Substantia nigra (tissue), 51 donors: ENCODE measurements at places on chromosomes 2 and 18.

DNA sequence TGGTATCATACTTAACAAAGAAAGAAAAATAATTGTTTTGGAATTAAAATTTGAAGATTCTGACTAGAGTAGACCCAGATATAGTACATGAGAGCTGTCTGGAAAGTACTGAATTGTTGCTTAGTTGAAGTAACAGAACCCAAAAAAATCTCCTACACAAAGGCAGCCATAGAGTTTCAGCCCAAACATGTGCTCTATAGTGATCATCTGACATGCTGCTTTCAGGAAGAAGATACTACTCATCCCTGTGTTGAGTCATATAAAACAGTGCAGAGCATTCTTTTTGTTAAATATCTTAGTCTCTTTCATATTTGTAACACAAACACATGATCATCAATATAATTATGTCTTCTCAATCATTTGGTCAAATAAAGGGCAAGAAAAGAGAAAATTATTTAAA, 84.8 kb upstream of the PTPRM start:
- no peak for DNase-seq

- DNase-seq = no peak
Measured at GRCh38 chr2:72325592-72326422, 178.1 kb upstream of the CYP26B1 start.

DNA sequence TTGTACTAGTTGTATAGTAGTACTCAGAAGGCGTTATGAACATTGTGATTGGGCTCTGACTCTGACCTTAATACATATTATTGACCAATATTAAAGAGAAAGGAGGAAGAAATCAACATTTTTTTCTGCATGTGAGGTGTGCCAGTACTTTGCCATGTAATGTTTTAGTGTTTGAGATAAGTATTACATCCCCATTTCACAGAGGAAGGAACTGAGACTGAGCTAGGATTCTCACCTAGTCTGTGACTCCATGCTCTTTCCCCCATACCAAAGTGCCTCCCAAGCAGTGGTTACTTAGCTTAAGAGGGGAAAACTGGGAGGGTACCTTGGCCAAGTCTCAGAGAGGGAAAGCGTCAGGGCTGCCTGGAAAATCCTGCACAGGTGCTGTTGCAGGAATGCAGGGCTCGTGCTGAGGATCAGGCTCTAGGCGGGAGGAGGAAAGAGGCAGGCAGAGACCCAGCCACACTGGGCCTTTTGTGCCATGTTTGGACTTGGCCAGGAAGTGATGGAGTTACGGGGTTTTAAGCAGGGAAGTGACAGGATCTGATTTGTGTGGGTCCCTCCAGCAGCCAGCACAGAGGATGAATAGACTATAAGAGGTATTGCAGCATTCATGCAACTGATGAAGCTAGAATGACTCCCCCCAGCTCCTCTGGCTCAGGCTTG, 1.7 kb downstream of the PNKD start:
- DNase-seq = no peak

DNA sequence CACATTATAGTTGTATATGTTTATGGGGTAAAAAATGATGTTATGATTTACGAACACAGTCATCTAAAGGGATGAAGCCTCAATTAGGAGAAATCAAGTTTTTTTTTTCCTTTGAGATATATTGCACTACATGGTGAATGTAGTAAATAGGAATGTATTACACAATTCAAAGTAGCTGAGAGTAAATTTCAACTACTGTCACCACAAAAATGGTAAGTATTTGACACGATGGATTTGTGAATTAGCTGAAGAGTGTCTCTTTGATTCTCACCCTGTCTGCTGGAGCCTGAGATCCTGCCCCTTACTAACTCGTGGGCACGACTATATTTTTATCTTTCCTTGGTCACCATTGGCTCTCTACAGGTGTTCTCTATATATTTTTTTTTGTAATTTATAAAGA, 540.4 kb upstream of the DSEL start:
- no peak for DNase-seq

DNA sequence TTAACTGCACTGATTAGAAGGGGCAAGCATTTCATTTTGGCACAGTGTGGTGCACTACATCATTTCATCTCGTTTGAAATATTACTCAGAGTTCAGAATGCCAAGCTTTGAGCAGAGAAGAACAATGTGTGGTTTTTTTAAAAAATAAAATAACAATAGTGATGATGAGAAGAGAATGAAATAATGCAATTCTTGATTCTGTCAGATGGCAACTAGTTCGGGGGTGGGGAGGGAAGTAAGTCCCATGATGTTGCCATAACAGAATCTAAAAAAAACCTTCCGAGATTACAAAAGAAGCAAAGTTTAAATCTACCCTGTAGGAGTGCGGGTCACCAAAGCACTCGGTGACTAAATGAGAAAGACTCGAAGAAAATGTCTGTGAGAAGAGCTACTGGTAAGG, 490.4 kb downstream of the NR4A2 start:
- DNase-seq = no peak

DNA sequence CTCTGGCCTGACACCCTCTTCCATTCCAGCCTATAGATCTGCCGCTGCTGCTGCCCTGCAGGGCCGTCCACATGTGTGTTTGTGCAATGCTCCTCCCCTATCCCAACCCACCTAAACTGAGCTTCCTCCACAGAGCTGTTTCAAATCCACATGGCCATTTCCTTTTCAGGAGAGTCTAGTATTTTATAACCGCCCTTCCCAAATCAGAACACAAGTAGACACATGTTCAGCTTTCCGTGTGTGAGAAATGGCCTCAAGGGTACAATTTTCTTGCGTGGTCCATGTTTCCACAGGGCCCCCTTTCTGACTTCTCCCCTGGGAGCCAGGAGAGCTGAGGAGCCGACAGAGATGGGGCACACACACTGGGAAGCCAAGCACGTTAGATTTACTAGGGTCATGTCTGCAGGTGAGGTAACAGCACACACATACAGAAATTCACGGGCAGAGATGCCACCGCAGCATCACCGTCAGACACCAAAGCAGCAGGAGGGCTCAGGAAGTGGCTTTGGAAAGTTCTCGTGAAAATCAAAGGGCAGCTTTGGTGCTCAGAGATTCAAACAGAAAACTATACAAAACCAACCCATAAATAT, 102.9 kb upstream of the TGFA start:
- no peak for DNase-seq

GRCh38 chr2:197985029-197985638, 180.7 kb downstream of the PLCL1 start:
- no peak for DNase-seq

GRCh38 chr18:11761553-11761952, 72.5 kb downstream of the GNAL start:
- DNase-seq = no peak

DNA sequence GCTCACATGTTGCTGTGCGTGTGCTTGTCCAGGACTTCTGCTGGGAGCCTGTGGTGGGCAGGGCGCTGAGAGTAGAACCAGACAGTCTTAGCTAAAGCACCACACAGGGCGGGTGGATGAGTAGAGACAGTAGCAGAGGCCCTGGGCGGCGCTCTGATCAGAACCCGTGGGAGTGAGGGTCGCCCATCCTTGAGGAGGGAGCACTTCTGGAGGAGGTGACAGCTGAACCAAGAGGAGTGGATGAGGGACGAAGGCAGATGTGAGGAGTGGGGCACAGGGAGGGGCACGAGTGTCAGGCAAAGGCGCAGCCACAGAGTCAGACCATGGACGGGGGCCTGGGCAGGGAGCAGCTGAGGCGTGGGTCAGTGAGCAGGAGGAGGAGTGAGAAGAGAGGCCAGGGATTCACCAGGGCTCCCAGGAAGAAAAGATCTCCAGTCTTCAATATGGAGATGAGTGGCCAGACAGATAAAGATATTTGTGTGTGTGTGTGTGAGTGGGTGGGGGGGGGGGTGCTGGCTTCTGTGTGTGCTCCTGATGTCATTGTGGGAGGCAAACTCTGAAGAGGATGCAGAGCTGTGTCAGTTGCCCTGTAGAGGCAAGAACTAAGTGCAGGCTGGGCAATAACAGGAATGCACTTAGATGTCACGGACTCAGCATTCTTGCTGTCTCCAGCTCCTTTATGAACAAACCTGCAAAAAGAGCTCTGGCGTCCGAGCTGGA, 79.6 kb downstream of the TPO start:
- DNase-seq = no peak

DNA sequence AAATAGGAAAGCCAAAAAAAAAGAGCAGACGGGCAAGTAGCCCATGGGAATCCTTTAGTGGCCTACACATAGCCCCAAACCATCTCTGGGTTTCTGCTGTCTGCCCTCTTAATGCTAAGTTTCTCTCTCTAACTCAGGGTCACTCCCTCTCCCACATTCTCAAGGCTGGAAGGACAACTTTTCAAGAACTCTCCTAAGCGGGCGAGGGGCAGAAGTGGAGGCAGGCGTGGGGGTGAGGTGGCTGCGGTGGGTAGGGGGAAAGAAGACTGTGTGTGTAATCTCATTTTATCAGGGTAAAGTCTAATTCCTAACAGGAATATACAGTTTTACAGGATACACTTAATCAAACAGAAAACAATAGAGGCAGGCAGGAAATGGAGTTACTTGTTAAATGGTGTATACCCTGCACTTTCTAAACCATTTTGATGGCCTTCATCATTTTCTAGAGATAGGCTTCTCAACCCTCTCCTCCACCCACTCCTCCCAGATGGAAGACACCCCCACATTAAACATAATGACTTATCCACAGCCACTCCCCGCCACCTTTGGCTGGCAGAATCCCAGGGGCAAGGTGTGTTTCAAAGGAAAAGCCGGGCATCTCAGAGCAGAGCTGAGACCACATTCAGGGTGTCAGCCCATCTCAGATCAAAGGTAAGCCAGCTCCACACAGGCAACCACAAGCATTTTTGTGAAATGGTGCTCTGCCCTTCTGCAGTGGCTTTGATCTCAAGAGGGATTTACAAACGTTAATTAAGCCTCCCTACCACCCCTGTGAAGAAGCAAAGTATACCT, 6.8 kb downstream of the SMAD7 start:
- no peak for DNase-seq

- no peak for DNase-seq
Measured at GRCh38 chr2:8653485-8653884, 28.4 kb upstream of the ID2 start.

- no peak for DNase-seq
Measured at GRCh38 chr2:17303054-17303453, 215.2 kb downstream of the RAD51AP2 start.

DNA sequence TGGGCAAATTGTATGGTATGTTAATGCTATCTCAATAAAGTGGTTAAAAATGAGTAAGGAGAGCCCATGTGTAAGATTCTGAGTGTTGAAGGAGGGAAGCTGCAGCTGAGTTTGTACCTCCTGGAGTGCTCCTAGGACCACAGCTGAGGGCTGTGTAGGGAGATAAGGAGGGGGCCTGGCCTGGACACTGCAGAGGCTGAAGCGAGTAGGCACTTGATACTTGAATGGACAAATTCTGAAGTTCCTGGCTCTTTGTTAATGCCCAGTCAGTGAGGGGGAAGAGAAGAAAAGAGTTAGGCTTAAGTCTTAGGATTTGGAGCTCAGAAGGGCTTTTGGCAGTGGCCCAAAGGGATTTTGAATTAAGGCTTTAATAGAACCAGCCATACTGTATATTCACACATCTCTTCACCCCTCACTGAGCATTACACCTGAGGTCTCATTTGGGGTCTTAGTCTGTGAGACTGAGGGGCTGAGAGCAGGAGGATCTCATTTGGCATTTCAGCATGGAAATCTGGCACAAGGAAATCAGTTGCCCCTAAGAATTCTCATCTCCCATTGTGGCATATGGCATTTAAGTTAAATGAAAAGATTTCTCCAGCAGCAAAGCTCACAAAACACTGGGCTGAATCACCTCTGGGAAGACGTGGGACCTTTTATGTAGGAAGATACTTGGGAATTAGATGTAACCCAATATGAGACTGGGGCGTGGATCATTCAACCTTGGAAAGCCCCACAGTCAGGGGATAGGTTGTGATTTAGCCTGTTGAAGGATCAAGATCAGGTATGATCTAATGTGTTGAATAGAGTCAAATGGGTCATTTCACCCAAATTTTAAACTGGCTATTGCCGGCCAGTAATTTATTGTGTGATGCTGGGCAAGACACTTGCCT, 46.8 kb downstream of the LIPG start:
- no peak for DNase-seq

GRCh38 chr2:37793004-37793403, 121.6 kb upstream of the CDC42EP3 start:
- no peak for DNase-seq

- no peak for DNase-seq
Measured at GRCh38 chr2:110863726-110864125, 131.4 kb downstream of the ACOXL start.

- DNase-seq = no peak
Measured at GRCh38 chr2:60533101-60534051, 20.1 kb downstream of the BCL11A start.

GRCh38 chr2:73935641-73936040, 9.0 kb downstream of the DGUOK start:
- DNase-seq = no peak

DNA sequence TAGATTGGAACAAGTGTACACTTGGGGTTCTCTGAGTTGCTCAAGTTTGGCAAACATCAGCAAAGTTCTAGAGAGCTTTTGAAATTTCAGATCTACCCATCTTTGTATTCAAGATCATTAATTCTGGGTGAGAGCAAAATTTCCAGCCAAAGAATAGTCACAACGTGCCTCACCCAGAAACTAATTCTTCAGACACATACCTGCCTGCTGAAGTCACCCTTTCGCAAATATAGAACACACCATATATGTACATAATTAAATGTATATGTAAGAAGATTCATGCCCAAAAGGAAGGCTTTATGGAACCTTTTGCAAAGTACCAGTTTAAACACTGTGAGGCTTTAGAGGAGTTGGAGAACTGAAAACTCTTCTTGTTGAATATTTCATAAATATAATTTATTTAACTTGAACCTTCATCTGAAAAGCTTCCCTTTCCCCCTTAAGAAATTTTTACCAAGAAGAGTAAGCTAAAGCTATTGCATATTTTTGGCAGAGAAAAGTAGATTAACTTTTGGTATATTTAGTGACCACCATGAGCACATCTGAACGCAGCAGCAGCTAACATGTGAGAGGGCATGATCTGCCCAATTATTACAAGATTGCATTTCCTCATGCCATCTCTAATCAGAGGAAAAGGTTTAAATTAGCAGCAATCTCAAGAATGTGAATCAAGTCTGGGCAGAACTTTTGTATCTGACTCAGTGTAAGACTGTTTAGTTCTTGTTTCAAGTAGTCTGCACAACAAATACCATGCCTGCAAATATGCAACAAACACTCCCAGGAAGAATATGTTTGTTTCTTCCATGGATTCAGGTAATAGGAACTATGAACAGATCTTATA, 8.2 kb downstream of the RND3 start:
- DNase-seq = no peak

DNA sequence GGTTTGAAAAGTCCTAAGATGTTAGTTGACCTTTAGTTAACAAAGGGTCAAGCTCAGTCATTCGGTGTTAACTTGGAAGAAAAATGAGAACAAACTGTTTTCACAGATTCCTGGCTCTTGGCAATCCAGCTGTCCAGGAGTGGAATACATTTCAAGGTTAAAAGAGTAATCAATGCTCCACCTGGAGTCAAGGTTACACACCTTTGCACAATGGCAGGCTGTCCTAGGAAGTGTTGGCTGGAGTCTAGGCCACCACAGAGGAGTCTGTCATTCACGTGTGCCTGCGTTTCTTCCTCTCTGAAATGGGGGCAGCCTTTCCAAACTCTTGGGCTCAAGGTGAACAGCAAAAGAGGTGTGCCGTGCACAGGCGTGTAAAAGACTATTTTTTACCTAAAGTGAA, 6.3 kb upstream of the ID2 start:
- no peak for DNase-seq

GRCh38 chr18:46297621-46298020, 193.4 kb downstream of the HAUS1 start:
- DNase-seq = no peak

- no peak for DNase-seq
Measured at GRCh38 chr2:181380581-181380980, 76.6 kb upstream of the ITGA4 start.

- no peak for DNase-seq
Measured at GRCh38 chr18:58024139-58024538, 19.9 kb upstream of the NEDD4L start.
